Renal pelvis (tissue), 12 donors: ENCODE measurements at places on chromosomes 2 and 18.

GRCh38 chr2:196275646-196276352 lies 104.4 kb upstream of the STK17B start:
- DNase-seq: no peak

DNA sequence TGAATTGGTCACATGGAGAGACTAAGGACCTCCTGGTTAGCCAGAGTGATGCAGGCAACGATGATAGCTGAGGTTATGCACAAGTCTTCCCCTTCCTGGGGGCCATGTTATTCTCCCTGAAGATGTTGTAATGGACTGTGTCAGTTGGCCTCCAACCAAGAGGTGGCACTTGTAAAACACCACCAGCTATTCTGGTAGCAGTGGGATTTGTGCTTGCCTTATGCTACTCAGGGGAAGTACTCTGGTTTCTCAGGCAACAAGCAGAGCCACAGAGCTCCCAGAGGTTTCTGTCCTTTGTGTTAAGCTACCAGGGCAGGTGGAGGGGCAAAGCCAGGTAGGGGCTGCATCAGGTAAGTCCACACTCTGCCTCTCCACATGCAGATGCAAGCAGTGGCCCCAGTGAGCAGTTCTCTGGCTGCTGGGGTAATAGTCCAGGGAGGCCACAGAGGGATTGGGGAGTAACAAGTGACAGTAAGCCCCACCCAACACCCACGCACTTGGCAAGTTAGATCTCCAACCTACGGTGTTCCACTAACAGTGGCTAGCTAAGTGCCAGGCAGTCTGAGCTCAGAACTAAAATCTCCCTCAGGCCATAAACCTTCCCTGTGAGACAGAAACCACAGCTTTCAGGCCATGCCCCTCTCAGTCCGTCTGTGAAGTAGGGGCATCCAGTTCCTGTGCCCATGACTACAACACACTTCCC lies 99.7 kb downstream of the RND3 start:
- DNase-seq: no peak

DNA sequence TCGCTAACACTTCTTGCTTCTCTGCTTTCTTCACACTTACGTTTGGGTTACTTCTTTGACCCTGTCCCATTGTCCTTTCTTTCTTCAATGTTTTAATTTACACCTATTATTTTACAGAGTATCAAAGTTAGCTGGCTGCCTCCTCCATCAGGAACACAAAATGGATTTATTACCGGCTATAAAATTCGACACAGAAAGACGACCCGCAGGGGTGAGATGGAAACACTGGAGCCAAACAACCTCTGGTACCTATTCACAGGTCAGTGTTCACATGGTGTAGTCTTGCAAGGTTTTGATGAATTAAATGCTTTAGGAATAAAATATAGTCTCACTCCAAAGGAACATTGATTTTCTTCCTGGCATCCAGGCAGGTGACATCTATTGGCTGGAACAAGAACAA lies 919.0 kb downstream of the MBD2 start:
- DNase-seq: peak; percentile 61

- DNase-seq: no peak
Observed at GRCh38 chr18:13810950-13811485, 12.9 kb upstream of the MC5R start.

GRCh38 chr2:19442731-19443130 lies 84.3 kb upstream of the OSR1 start:
- no peak for DNase-seq

GRCh38 chr18:66211749-66212148 lies 392.1 kb downstream of the CDH19 start:
- no peak for DNase-seq

GRCh38 chr2:200860092-200860795 lies 4.2 kb downstream of the CLK1 start:
- DNase-seq: no peak

DNA sequence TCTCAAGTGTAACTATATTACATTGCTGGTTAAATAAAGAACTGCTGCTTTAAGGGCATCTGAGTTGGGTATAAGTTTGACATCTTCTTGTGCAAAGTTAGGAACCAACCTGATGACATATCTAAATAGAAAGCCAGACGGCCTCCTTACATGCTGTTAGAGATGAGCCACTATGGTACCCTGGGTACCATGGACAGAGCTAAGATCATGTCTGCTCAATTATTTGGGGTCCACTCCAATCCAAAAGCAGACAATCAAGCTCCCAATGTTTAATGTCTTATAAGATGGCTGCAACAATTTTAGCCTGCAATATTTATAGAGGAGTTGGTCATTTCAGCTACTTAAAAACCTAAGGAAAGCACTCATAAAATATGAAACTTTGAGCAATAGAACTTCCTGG lies 86.2 kb downstream of the UPP2 start:
- DNase-seq: no peak

DNA sequence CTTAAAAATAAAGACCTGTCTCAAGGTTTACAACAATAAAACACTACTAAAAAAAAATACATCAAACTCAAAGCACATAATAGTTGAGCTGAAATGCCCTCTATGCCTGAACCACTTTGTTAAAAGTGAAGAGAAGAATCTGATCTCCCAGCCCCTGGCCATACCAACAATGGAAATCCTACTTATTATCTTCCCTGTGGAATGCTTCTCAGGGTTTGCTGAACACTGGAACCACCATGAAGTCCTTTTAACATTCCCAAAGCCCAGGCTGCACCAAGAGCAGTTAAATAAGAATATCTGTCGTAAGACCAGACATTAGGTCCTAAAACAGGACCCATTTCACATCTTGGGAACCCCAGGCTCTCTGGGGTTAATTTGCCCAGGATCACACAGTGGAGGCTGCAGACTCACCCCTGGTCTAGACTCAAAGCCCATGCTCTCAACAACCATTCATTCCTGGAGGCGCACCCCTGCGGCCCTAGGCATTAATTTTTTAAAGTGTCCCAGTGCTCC lies 285.8 kb downstream of the STK39 start:
- DNase-seq: no peak

DNA sequence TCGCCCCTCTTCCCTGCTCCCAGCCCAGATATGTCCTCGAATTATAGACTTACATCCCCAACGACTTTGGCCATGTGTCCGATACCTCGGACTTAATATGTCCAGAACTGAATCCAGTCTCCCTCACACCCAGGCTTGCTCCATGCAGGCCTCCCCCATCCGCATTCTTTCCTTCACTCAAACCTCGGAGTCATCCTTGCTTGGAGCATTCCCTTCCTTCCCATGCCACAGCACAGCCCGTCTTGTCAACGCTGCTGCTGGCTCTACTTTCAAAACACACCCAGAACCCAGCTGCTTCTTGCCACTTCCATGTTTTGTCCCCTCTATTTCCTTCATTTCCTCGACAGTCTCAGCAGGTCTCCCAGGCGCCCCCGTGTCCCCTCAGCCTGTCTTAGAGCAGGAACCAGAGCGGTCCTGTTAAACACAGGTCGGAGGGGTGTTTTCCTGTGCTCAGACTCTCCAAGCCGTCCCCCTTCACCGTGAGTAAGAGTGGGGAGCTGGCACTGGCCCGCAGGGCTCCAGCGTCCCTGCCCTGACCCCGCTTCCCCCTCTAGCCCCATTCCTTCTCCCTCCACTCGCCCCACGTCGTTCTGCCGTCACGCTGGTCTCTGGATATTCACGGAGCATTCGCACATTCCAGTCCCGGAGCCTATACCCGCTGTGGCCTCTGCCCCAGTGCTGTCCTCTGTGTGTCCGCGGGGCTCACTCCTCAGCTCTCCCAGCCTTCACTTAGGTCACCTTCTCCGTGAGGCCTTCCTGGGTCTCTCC lies 54.4 kb downstream of the VAPA start:
- DNase-seq: no peak
